ENCODE measurements at places on chromosomes 2 and 18.
A peak's percentile ranks its signal among the peaks of the same experiment; 100 is the strongest.

DNA sequence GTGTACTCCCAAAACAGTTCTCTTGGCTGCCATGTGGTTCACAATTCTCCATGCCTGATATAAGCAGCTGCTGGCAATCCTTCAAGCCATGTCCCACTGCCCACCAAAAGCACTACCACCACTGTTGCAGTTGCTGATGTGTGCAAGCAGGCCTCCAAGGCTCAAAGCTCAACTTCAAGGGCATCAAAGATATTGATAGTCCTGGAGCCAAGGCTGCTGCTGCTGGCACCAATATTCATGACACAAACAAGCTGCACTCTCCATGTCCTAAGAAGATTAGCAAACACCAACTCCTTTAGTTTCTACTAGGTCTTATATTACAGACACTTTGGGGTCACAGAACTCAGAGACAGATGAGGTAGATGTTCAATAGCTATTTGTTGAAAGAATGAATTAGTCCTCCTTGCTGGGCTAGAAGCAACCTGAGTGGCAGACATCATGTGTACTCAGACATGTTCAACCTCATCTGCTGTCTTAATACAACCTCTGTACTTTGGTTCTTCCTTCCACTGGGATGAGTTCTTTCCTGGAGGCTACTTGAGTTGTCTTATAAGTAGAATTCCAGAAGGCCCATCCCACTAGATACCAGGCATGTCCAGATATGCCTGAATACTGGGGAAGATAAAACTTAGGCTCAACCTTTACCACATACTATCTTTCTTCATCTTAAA is 104.5 kb upstream of the UGP2 start:
- DNase-seq: no peak

DNA sequence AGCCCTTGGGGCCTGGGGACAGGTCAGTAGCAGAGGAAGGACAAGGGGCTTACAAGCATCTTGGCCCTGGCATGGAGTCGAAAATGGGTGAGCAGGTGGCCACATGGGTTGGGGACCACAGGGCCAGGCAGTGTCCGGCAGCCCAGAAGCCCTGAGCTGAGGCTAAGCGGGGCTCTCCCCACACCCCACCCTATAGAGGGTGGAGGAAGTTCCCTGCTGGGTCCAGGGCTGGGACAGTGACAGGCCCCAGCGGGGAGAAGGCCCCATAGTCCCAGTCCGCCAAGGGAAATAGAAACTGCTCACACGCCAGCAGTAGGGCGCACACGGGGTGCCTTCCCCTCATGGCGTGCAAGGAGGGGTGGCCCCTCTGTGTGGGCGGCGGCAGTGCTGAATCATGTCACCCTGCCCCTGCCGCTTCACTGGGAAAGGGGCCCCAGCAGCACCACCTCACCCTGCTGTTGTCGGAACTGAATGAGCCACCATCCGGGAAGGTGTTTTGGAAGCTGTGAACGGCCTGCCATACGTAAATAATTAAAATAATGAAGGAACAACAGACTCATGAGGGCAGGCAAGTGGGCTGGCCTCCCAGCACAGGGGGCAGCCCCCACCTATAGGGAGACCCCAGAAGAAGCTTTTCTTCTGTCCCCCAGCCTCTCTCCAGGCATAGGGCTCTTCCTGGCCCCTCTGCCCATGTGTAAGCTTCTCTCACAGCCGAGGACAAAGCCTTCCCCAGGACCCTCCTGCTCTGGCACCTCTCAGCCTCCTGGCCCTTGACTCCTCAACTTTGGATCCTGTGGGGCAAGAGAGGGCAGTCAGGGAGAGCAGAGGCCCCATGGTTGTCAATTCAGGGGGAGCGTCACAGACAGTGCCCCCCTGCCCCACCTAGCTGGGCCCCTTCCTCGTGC is 12.7 kb upstream of the DUSP2 start:
- DNase-seq: no peak

GRCh38 chr2:149561309-149561926 is 26.2 kb downstream of the MMADHC start:
- DNase-seq: no peak

DNA sequence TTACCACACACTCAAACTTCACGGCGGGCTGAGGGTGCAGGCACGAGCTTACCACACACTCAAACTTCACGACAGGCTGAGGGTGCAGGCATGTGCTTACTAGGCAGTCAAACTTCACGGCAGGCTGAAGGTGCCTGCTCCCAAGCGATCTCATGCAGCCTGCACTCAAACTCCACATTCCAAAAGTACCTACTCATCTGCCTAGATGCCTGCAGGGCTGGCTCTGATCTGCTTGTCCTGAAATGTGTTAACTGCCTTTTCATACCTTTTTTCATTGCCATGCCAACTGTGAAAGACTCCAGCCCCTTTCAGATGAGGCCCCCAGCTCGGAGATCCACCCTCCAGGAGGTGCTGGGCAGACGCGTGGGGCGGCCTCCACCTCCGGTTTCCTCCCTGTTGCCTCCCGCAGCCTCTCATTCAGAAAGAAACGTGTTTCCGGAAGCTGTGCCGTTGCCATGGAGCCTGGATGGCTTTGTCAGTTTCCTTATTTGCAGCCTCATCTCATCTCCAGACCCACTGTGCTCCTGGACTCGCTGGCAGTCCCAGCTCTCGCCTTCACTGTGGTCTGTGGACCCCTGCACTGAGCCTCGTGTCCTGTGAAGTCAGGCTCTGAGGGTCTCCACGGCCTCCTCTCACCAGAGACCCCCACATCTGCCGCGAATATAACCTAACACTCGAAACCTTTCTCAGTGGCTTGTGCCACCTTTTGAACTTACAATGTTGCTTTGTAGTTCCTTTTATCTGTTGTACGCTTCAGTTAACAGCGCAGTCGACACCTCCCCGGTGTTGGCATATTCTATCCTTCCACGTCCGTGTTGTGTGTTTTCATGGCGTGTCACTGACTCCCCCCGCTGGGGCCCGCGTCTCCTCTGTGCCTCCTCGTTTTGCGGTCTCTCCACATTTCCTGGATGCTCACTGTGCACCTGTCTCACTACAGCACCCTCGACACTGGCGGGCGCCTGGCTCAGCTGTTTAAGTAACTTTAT is 106.1 kb upstream of the ALKAL2 start:
- DNase-seq: peak; percentile 3

- DNase-seq: no peak
These were observed 160.5 kb downstream of the TMEM182 start for GRCh38 chr2:102922321-102922720.

GRCh38 chr2:195535911-195536522 is 121.0 kb upstream of the SLC39A10 start:
- no peak for DNase-seq

- no peak for DNase-seq
These were observed 210.8 kb upstream of the SLC35G4 start for GRCh38 chr18:11398625-11399024.

DNA sequence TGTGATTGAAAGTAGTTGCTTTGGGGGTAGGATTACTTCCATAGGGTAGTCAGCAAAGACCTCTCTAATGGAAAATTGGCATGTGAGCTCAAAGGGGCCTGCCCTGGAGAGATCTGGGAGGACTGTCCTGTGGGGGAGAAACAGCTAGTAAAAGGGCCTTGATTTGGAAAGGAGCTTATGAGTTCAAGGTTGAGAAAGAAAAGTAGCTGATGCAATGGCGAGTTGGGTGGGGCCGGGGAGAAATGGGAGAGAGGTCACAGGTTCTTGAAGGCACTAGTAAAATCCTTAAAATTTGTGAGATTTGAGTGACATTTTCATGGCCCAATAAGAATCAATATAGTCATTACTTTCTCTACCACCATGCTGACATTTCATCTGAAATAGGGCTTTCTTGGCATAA is 82.0 kb upstream of the CCDC195 start:
- DNase-seq: no peak

GRCh38 chr2:152402780-152403759 is 68.1 kb downstream of the FMNL2 start:
- no peak for DNase-seq

GRCh38 chr2:23694058-23695045 is 232.6 kb downstream of the ATAD2B start:
- no peak for DNase-seq

DNA sequence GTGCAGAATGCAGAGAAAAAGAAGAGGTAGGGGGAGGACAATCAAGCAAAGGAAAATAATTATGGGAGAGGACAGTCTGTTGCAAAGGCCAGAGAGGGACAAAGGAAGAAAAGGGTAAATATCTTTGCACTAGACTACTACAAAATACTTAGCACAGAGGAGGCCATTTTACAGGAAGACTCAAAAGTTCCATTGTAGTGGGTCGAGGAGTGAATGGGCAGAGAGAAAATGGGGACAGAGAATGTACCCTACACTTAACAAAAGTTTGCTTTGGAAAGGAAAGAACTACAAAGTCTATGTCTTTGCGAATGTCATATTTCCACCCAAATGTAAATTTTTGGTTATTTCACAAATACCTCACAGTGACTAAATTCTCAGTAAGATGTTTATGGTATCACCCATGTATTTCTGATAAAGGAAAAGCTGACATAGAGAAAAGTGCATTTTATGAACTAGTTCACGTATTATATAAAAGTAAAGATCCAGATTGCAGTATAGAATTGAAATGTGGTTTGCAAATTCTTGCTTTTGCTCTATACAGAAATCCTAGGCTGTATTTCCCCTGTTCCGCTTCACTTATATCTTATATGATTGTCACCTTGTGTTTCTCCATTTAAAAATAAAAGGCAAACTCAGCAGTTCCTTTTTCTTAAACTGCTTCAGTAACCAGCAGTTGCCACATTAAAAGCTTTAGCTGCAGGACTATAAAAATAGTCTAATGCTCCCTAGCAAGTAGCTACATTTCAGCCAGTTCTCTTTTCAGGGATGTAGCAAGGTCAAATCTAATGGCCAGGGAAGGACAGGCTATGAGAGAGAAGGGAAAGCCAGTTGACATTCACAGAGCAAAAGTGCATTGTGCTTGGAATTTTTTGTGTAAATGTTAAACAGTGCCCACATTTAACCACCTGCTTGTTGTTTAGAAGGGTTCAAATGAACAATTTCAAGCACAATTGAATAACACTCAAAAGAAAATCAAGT is 79.7 kb upstream of the CYTIP start:
- DNase-seq: no peak

GRCh38 chr2:132980304-132980703 is 310.3 kb upstream of the LYPD1 start:
- no peak for DNase-seq
